ENCODE measurements at places on chromosomes 11 and 22. TPM values are rescaled to one million over a fixed set of nuclear protein-coding genes. Genes with fewer than 3 reads are reported as not detected.
A peak's percentile ranks its signal among the peaks of the same experiment; 100 is the strongest.

GRCh38 chr11:64204464-64204989 is 2.0 kb upstream of the FERMT3 start:
- no peaks in the 10 kb centered on the region for H3K27me3 ChIP-seq
- peak overlapping the region; percentile 83 for H3K27ac ChIP-seq
- peaks cover 44% of the 10 kb centered on the region for H3K4me1 ChIP-seq
- H3K36me3 ChIP-seq, result peaks cover 67% of the 10 kb centered on the region
- peak; percentile 49 for DNase-seq

DNA sequence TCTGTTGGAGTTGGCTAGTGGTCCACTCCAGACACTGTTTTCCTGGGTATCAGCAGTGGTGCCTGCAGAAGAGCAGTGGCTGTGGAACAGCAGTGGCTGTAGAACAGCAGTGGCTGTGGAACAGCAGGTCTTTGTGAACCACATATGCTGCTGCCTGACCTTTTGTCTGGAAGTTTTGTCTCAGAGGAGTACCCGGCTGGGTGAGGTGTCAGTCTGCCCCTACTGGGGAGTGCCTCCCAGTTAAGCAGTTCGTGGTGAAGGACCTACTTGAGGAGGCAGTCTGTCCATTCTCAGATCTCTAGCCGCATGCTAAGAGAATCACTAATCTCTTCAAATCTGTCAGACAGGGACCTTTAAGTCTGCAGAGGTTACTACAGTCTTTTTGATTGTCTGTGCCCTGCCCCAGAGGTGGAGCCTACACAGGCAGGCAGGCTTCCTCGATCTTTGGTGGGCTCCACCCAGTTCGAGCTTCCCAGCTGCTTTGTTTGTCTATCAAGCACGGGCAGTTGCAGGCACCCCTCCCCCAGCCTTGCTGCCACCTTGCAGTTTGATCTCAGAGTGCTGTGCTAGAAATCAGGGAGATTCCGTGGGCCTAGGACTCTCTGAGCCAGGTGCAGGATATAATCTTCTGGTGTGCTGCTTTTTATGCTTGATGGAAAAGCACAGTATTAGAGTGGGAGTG is 89.1 kb upstream of the TRIM48 start:
- H3K4me1 ChIP-seq, result no peaks in the 10 kb centered on the region
- H3K27ac ChIP-seq, result no peak overlapping the region
- H3K36me3 ChIP-seq, result no peaks in the 10 kb centered on the region
- no peak for DNase-seq
- H3K27me3 ChIP-seq, result no peaks in the 10 kb centered on the region
- H3K4me3 ChIP-seq, result no peak overlapping the region

DNA sequence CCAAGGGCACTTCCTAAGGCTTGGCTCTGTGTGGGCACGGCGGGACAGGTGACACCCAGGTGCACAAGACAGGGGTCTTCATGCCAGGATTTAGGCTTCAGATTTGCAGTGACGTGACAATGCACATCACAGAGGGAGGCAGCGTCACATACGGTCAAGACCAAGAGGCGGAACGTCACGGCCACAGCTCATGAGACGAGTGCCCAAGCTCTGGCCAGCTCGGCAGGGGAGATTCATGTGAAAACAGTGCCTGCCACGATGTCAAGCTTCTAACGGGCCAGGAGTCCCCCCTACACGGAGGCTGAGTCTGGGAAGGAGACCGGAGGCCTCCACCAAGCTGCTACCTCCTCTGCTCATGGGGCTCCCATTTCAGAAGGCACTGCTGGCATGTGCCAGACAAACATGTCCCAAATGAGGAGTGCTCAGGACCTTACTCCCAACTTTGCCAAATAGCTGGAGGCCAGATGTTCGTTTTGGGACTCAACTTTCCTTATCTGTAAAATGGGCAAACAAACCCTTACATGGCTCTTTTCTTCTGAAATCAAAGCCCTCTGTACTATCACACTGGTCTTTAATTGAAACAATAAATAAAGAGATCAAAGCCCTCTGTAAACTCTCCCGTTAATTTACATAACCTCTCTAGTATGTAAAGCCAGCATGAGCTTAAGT is 16.6 kb downstream of the VPS37C start:
- DNase-seq, result no peak
- H3K27me3 ChIP-seq, result no peaks in the 10 kb centered on the region
- no peak overlapping the region for H3K4me3 ChIP-seq
- H3K36me3 ChIP-seq, result peaks cover 9% of the 10 kb centered on the region

- H3K4me1 ChIP-seq, result peaks cover 4% of the 10 kb centered on the region
- no peaks in the 10 kb centered on the region for H3K36me3 ChIP-seq
- H3K27ac ChIP-seq, result no peak overlapping the region
- no peaks in the 10 kb centered on the region for H3K27me3 ChIP-seq
- no peak for DNase-seq
Measured at GRCh38 chr11:79201677-79202347, 239.0 kb downstream of the TENM4 start.

- H3K36me3 ChIP-seq, result peaks cover 7% of the 10 kb centered on the region
- peak; percentile 91 for DNase-seq
- no peaks in the 10 kb centered on the region for H3K27me3 ChIP-seq
- H3K4me3 ChIP-seq, result peak overlapping the region; percentile 94
Measured at GRCh38 chr11:14891143-14892035, 642 bp downstream of the CYP2R1 start.

DNA sequence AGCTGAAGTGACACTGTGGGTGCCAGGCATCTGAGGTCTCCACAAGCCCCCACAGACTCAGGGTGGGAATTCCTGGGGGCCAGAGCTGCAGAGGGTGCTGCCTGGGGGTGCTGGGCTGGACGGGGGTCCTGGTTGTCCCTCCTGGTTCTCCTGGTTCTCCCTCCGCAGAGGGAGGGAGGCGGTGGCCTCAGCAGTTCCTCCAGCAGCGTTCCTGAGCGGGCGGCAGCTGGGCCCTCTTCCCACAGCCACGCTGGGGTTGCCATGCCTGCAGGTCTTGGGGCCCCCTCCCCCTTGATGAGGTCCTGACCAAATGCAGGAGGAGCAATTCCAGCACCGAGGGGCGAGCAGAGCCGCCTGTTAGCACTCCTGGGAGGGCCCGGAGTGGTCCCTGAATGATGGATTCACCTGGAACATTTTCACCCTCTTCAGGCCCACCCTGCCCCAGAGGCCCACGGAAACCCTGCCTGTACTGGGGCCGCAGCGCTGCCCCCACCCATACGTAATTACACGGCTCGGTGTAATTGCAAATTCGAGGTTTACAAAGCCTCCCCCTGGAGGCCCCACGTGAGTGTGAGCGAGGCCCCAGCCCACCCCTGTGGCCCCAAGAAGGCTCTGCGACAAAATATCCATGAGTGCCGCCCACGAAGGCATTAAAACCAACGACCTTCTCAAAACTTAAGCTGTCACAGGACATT is 635 bp downstream of the C11orf21 start:
- H3K36me3 ChIP-seq, result peaks cover 12% of the 10 kb centered on the region
- peak; percentile 37 for DNase-seq
- H3K27ac ChIP-seq, result peak overlapping the region; percentile 89
- no peaks in the 10 kb centered on the region for H3K27me3 ChIP-seq
- H3K4me1 ChIP-seq, result peaks cover 80% of the 10 kb centered on the region

DNA sequence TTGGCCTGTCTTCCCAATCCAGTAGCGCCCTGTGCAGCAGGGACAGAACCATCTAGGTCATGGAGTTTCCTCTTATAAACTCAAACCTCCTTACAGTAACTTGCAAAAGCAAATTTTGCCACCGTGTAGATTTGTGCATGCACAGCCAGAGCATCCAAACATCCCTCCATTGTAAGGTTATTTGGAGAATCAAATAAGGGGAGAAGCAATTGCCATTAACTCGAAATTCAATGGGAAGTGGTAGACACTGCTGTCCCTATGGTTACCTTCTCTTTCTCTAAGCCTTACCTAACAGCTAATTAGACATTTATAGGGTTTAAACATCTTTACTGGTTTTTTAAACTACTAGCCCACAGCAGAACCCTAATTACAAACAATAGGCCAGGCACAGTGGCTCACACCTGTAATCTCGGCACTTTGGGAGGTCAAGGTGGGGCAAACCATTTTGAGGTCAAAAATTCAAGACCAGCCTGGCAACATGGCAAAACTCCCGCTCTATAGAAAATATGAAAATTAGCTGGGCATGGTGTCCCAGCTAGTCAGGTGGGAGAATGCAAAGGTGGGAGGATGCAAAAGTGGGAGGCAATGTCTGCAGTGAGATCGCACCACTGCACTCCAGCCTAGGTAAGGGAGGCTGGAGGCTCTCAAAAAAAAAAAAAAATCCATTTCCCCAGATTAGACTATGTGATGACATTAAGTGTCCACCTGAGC is 6.6 kb downstream of the HSPA8 start:
- H3K36me3 ChIP-seq, result peaks cover 79% of the 10 kb centered on the region
- no peak for DNase-seq
- peaks cover 63% of the 10 kb centered on the region for H3K4me1 ChIP-seq
- peak overlapping the region; percentile 50 for H3K27ac ChIP-seq
- peak overlapping the region; percentile 15 for H3K4me3 ChIP-seq

GRCh38 chr22:16658068-16658467 is 65.5 kb upstream of the CCT8L2 start:
- H3K4me3 ChIP-seq, result no peak overlapping the region
- no peak for DNase-seq
- H3K27me3 ChIP-seq, result no peaks in the 10 kb centered on the region
- no peaks in the 10 kb centered on the region for H3K36me3 ChIP-seq
- H3K27ac ChIP-seq, result no peak overlapping the region

NNMT gene
- total RNA-seq, result not detected

GRCh38 chr22:17954860-17955587 is 69.3 kb downstream of the MICAL3 start:
- H3K4me3 ChIP-seq, result no peak overlapping the region
- H3K27ac ChIP-seq, result peak overlapping the region; percentile 46
- H3K36me3 ChIP-seq, result peaks cover 52% of the 10 kb centered on the region
- no peaks in the 10 kb centered on the region for H3K27me3 ChIP-seq
- H3K4me1 ChIP-seq, result peaks cover 82% of the 10 kb centered on the region

TRIM48 gene
- total RNA-seq, result not detected

GRCh38 chr11:70156291-70157037 is 46.6 kb upstream of the FADD start:
- no peak for DNase-seq
- no peaks in the 10 kb centered on the region for H3K36me3 ChIP-seq
- H3K27me3 ChIP-seq, result peaks cover 2% of the 10 kb centered on the region
- no peak overlapping the region for H3K27ac ChIP-seq
- no peaks in the 10 kb centered on the region for H3K4me1 ChIP-seq

PANX1 gene
- total RNA-seq, result 9.2 TPM

- H3K27ac ChIP-seq, result peak overlapping the region; percentile 50
- no peak for DNase-seq
- H3K4me3 ChIP-seq, result peak overlapping the region; percentile 15
- H3K36me3 ChIP-seq, result peaks cover 2% of the 10 kb centered on the region
Measured at GRCh38 chr22:46622081-46622521, 1.9 kb downstream of the GRAMD4 start.

C1QTNF5 gene
- total RNA-seq, result not detected

APOA1 gene
- total RNA-seq, result not detected

GRCh38 chr22:40512426-40513136 is 123.9 kb downstream of the MRTFA start:
- H3K27ac ChIP-seq, result no peak overlapping the region
- peaks cover 15% of the 10 kb centered on the region for H3K36me3 ChIP-seq
- DNase-seq, result no peak
- peaks cover 21% of the 10 kb centered on the region for H3K4me1 ChIP-seq
- no peak overlapping the region for H3K4me3 ChIP-seq

GRCh38 chr22:34161431-34162123 is 241.3 kb upstream of the LARGE1 start:
- no peak overlapping the region for H3K4me3 ChIP-seq
- H3K27me3 ChIP-seq, result no peaks in the 10 kb centered on the region
- no peaks in the 10 kb centered on the region for H3K36me3 ChIP-seq
- no peak overlapping the region for H3K27ac ChIP-seq
- no peak for DNase-seq

Data from activated B cell treated with CpG ODN at 0.5 μM for 24 hours (primary cell).